ENCODE measurements at places on chromosomes 1 and 21. TPM values are rescaled to one million over a fixed set of nuclear protein-coding genes. Genes with fewer than 3 reads are reported as not detected.

GRCh38 chr1:7153464-7153863, 368.2 kb downstream of the CAMTA1 start:
- no peak for DNase-seq

GRCh38 chr1:93614986-93615581, 66.6 kb downstream of the BCAR3 start:
- DNase-seq, result no peak

The KCNT2 gene
- total RNA-seq, result 1.2 TPM

DNA sequence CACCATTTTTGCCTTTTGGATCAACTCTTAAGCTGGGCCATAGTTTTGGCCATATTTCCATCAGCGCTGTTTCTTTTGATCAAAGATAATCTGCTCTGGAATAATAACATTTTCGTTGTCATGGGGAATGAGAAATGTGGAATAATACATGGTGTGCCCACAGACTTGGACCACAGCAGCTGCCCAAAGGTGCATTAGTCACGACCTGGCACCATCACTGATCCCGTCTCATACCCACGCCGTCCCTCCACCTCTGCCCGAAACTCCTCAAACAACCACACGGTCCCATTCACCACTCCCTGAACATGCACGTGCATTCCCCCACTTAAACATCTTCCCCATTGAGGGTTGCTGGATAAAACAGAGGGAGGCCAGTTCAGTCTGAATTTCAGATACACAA, 76.9 kb downstream of the SLC66A1 start:
- DNase-seq, result no peak

DNA sequence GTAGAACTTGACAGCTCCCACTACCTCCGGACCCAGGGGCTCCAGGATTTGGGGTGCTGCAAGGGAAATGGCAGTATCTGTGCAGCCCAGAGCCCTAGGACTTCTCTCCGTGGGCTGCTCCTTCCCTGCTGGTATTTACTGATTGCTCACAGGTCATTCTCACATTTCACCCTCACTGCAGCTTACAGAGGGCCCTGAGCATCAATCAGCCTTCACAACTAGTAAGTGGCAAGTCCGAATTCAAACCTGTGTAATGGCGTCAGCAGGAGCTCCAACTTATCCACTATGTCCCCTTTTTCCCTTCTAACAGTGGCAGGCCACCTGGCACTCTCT, 32.4 kb downstream of the PIK3C2B start:
- no peak for DNase-seq

GRCh38 chr1:223731133-223731770, 18.9 kb downstream of the CAPN2 start:
- no peak for DNase-seq

- no peak for DNase-seq
These were observed 87.5 kb downstream of the CAMTA1 start for GRCh38 chr1:6872573-6873261.

The DCLRE1B gene
- total RNA-seq, result 5.2 TPM

DNA sequence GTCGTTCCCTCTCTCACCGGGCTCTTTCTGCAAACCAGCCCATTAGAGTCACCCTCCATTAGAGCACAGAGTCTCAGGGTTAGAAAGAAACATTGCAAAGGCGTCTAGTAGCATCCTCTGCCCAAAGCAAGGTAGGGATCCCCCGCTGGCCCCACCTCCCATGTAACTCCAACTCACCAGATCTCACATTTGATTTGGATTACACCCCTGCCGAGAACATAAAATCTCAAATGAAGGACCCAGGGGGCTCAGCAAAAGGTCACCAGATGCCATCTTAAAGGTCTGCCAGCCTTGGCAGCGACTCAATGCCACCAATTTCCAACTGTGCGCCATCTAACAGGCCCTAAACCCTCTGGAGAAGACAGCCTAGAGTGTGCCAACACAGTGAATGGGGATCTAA, 14.1 kb downstream of the C1orf87 start:
- DNase-seq, result no peak

DNA sequence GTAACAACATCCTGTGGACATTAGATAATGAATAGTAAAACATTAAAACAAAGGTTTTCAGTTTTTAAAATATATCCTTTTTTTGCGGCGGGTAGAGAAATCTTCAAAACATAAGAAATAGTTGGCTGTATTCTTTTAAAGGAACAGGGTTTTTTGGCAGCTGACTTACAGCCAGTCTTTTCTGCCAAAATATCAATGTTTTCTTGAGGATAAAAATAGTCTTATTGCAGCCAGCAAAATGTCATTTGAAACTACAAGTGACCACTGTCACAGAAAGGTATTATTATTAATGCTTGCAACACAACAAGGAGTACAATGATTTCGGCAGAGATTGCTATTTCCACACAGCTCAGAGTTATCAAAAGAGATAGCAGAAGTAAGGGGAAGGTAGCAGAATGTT, 21.4 kb downstream of the OLFM3 start:
- no peak for DNase-seq

- DNase-seq, result peak; percentile 58
These were observed 264.6 kb upstream of the RAB4A start for GRCh38 chr1:229006121-229006870.

- no peak for DNase-seq
These were observed 44.1 kb downstream of the GPR3 start for GRCh38 chr1:27436204-27437159.

- no peak for DNase-seq
These were observed 13.8 kb downstream of the HEYL start for GRCh38 chr1:39625462-39626273.

DNA sequence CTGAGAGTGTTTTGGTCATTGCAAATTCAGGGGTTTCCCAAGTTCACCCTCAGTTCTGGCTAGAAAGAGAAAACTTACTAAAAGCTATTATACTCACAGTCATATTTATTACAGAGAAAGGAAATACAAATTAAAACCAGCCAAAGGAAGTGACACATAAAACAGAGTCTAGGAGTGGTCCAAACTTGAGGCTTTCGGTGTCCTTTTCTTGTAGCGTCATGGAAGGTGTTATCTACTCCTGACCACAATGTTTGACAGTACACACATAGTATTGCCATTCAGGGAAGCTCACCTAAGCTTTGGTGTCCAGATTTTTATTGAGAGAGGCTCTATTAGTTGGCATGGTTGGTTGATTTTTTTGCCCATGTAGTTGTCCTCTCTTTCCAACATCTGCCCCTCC, 59.0 kb downstream of the SLC35A3 start:
- DNase-seq, result no peak

The PTCH2 gene
- total RNA-seq, result 0.98 TPM

The ADGRL2 gene
- total RNA-seq, result 68.0 TPM

The NEGR1 gene
- total RNA-seq, result 19.2 TPM

GRCh38 chr1:109210058-109210457, 3.7 kb upstream of the SARS1 start:
- DNase-seq, result no peak

The ATP8B2 gene
- 65.1 TPM for total RNA-seq

- no peak for DNase-seq
These were observed 46.7 kb downstream of the GALNT2 start for GRCh38 chr1:230113593-230114236.

DNA sequence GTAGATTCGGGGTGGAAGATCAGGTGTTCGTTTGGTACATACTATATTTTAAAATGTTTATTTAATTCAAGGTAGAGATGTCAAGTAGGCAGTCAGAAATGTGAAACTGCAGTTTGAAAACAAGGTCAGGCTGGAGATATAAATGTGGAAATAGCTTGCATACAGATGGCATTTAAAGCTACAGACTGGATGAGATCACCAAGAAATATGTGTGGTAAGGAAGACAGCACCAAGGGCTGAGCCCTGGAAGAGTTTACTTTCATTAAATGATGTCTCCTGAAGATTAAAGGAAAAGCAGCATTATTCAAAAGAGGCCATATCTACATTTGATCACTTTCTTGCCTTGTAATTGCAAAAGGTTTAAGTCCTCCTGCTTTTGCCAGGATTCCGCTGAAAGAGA, 271.3 kb downstream of the PTBP2 start:
- DNase-seq, result no peak

The MYOM3 gene
- total RNA-seq, result 0.25 TPM

GRCh38 chr1:232589812-232590743, 39.9 kb downstream of the SIPA1L2 start:
- DNase-seq, result no peak

- DNase-seq, result no peak
These were observed 6.5 kb upstream of the GLRX2 start for GRCh38 chr1:193111641-193112090.
